ENCODE measurements at places on chromosomes 16 and 17.
A peak's percentile ranks its signal among the peaks of the same experiment; 100 is the strongest.

- DNase-seq, result no peak
Measured at GRCh38 chr16:8943001-8943763, 20.5 kb downstream of the USP7 start.

- DNase-seq, result peak; percentile 80
Measured at GRCh38 chr17:8041249-8041928, 2.5 kb downstream of the ALOX15B start.

DNA sequence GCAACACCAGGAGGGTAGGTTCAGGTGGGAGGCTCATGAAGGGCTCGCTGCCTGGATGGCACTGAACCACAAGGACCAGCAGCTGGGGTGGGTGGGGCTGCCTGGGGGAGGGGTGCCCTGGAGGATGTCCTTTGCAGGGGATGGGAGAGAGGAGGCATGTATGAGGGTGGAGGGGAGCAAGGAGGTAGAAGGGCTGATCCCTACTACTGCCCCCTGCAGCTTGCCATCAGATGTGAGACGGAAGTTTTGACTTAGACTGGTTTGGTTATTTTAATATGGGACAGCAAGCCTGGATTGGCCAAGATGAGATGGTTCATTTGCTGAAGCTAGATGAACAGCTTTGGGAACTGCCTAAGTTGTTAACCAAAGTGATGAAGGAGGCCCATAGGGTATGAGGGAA, 115.9 kb downstream of the SEC14L1 start:
- no peak for DNase-seq

- no peak for DNase-seq
Measured at GRCh38 chr17:18027280-18027679, 11.7 kb downstream of the ATPAF2 start.

- peak; percentile 28 for DNase-seq
Measured at GRCh38 chr16:58958749-58959148, 224.6 kb upstream of the GOT2 start.

GRCh38 chr16:9677301-9677653, 505.0 kb downstream of the GRIN2A start:
- no peak for DNase-seq

All from brain (organoid and tissue), 16 donors.